ENCODE measurements at places on chromosomes 13 and 19. TPM values are rescaled to one million over a fixed set of nuclear protein-coding genes. Genes with fewer than 3 reads are reported as not detected.

The ANGPTL4 gene
- 82.0 TPM for total RNA-seq

GRCh38 chr13:48506092-48506701 is 26.7 kb downstream of the RCBTB2 start:
- no peak for DNase-seq

The SLC25A42 gene
- total RNA-seq, result 2.9 TPM

GRCh38 chr19:37669450-37669914 is 14.2 kb upstream of the ZFP30 start:
- DNase-seq, result no peak

The FAM83E gene
- 0.14 TPM for total RNA-seq

GRCh38 chr13:112709825-112710783 is 20.3 kb downstream of the ATP11A start:
- no peak for DNase-seq

DNA sequence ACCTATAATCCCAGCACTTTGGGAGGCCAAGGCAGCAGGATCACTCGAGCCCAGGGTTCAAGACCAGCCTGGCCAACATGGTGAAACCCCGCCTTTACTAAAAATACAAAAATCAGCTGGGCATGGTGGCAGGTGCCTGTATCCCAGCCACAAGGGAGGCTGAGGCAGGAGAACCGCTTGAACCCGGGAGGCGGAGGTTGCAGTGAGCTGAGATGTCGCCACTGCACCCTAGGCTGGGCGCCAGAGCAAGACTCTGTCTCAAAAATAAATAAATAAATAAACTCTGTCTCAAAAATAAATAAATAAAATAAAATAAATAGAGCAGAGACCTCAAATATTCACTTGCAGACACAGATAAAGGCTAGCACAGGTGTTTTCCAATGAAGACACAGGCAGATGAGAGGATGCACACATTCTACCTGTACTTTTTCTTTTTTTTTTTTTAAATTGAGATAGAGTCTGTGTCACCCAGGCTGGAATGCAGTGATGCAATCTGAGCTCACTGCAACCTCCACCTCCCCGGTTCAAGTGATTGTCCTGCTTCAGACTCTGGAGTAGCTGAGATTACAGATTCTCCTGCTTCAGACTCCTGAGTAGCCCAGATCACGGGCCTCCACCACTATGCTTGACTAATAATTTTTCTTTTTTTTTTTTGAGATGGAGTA is 2.7 kb upstream of the RPS16 start:
- DNase-seq, result no peak
